ENCODE measurements at places on chromosomes 1 and 21.

- DNase-seq = no peak
Measured at GRCh38 chr1:208510192-208510952, 266.2 kb upstream of the PLXNA2 start.

- DNase-seq = peak; percentile 79
Measured at GRCh38 chr1:155989242-155990004, 11.1 kb upstream of the ARHGEF2 start.

DNA sequence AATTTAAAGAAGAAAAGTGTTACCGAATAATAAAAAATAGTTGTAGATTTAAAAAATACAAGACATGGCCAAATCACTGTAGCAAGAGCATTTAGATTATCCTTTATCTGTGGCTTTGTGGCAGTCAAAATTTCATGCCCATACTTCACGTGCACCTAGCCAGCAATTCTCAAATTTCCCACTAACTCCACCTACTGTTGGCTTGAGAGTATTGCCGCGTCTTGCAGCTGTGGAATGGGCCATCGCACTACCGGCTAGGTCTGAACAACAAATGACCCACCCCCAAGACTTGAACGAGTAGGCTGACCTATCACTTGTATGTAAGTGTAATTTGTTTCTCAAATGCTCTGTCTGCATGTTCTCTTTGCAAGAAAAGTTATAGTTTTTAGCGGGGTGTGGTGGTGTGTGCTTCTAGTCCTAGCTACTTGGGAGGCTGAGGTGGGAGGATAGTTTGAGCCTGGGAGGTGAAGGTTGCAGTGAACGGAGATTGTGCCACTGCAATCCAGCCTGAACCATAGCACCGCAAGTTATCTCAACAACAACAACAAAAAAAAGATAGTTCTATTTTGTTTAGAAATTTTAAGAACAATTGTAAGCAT lies 4.1 kb downstream of the KRTAP13-4 start:
- peak; percentile 12 for DNase-seq

DNA sequence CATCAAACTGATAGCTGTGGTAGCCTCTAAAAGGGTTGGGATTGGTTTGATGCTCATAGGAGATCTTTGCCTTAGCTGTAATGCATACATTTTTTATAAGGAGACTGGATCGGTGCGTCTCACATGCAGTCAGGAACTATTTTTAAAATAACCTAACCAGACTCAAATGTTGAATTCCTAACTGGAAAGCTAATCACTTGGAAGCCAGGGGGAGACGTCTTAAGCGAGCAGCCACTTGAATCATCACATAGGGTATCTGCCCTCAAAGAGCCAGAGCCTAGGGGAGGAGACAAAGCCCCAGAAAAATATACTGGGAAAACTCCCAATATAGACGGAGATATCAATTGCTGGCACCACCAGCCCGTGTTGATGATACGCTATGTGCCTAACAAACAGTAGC lies 61.7 kb upstream of the PUM1 start:
- no peak for DNase-seq

DNA sequence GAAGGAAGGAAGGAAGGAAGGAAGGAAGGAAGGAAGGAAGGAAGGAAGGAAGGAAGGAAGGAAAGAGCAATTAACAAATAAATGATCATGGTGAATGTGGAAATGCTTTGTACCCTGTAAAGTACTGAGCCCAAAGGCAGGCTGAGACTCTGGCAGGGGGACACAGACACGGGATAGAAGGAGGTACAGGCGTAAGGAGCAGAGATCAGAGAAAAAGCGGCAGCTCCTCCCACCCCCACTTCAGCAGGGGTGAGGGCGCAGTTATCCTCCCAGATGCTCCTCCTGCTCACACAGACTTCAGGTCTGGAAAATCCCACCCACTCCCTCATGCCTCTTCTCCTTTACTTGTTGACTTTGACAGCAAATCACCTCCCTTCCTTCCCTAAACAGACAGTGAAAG lies 464.5 kb downstream of the MATN1 start:
- no peak for DNase-seq
